ENCODE measurements at places on chromosomes 3 and 15.

DNA sequence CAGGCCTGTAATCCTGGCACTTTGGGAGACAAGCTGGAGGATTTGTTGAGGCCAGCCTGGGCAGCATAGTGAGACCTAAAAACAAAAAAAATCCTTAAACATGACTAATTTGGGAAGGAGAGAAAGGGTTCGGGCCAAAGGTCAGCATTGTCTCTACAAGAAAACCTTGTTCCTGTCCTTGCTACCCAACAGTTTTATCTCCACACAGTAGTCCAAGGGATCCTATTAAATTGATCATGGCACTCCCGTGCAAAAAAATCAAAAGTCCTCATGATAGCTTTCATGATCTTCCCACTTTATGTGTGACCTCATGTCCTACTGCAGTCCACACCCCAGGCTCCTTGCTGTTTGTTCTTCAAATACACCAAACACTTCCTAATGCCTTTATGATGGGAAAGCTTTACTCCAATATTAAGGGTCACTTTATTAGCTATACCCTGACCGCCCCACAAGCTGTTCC lies 4.2 kb downstream of the RPL15 start:
- no peak for DNase-seq

- no peak for DNase-seq
Observed at GRCh38 chr3:40200692-40201316, 108.7 kb upstream of the EIF1B start.

DNA sequence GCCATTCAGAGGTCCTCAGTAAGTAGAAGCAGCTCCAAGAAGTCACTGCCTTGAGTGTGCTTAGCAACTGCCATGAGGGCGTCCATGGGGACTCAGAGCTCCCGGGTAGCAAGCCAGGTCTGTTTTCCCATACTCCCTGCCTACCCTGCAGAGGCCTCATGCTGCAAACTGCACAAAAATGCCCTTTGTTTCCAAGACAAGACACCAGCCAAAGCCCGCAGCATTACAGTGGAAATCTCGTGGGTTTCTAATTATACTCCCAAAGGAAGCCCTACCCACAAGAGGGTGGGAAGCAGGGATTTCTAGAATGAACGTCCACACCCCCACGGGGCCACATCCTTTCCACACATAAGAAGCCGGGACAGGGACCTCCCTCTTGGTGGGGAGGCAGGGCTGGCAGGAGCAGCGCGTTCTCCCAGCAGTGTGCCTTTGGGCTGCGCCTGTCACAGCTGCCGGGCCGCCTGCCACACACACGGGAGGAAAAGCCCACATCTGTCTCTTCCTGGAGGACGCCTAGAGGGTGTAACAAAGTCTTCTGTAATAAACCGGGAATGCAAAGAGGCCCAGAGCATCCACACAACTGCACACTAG lies 31.1 kb downstream of the FAM174B start:
- DNase-seq = no peak

- no peak for DNase-seq
Observed at GRCh38 chr3:14959359-14959943, 12.1 kb downstream of the NR2C2 start.

DNA sequence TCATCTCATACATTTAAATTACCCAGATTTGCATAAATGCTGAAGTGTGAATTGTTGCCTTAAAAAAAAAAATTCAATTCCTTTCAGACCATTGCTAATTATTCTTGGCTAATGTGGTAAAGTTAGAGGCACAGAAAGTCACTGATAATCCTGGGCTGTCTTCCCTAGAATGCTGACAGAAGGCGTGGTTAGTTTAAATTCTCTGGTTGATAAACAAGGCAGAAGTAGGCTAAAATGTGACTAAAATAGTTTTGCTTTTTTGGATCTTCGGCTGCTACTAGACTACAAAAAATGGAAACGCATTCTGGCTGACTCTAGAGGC lies 193.7 kb downstream of the OTOL1 start:
- DNase-seq = no peak

GRCh38 chr3:5160940-5161858 lies 26.3 kb upstream of the EDEM1 start:
- no peak for DNase-seq

GRCh38 chr15:27833178-27833577 lies 265.9 kb downstream of the OCA2 start:
- no peak for DNase-seq

DNA sequence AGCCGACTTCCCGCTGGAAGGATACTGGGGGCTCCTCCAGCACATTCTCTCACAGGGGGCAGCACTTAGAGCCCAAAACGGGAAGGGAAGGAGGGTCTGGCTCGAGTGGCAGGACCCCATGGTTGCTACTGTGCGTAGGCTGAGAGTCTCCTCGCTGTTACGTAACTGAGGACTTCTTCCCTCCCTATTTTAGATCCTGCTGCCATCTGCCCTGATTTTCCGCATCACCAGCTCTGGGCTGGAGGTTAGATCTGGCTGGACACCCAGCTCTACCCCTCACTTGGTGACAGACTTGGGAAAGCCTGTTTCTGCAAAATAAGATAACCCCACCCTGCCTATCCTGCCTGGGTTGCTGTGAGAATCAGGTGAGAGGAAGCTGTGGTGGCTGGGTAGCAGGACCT lies 47.7 kb downstream of the BDH1 start:
- DNase-seq = no peak

DNA sequence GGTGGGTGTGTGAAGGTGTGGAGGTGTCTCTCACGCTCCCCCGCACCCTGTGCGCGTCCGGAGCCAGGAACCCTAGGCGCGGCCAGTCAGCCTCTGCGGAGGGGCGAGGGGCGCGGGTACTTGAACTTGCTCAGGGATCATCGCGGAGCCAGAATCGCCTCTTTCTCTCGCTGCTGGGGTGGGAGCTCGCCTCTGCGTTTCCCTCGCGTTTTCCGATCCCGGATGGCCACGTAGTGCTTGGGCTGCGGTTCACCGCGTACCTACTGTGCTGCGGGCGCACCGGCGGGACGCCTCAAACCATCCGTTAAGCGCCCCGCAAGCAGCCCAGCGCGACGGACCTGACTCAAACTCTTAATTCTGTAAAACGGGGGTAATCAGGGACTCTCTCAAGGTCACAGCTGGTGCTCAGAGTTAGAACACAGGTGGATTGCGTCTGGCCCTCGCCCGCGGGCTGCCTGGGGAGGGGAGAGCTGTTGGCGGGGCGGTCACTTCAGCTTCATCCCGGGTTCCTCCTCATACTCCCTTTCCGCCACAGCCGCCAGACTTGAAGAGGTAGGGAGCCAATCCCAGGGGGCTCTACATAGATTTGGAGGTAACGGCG lies 686 bp downstream of the MYRIP start:
- DNase-seq = no peak

GRCh38 chr3:69306239-69307185 lies 79.4 kb downstream of the FRMD4B start:
- no peak for DNase-seq

GRCh38 chr15:68536331-68537095 lies 42.3 kb upstream of the CORO2B start:
- no peak for DNase-seq

DNA sequence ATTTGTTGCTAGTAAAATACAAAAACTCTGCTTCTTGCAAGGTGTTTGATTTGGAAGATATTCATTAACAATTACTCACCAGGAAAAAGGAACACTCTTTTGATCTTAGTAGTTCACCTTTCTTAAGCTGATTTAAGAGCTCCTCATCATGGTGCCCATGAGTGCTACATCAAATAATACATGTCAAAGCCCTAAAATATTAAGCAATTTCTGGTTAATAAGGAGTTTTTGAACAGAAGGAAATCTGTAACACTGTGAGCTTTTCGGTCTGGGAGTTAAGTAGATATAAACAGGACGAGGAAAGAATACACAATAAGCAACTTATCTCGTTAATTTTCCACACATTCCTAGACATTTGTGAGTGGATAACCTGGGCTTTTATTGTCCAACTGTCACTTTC lies 83.9 kb upstream of the DCBLD2 start:
- no peak for DNase-seq

- DNase-seq = no peak
Observed at GRCh38 chr3:50600141-50600753, 11.3 kb downstream of the CISH start.

DNA sequence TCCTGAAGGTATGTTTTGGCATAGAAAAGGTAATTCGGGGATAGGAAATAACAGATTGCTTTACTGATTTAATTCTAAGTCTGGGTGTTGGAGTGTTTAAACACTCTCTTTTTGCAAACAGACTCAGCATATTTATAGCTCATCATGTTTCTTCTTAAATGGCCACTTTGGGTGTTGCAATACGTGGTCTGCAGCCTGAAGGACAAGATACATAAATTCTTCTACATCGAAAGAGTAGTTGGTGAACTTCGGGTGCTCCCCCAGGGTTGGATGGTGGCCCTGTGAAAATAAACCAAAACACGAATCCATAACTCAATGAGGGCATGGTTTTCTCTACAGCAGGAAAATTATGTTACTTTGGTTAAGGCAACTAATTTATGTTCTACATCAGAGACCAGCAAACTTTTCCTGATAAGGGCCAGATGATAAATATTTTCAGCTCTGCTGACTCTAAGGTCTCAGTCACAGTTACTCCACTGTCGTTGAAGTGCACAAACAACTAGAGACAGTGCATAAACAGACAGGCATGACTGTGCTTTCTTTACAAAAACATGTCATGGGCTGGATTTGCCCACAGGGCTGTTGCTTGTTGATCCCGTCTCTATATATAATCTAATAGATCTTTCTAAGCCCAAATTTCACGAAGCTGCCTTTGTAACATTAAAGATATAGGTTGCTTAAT lies 35.9 kb downstream of the EOGT start:
- no peak for DNase-seq

DNA sequence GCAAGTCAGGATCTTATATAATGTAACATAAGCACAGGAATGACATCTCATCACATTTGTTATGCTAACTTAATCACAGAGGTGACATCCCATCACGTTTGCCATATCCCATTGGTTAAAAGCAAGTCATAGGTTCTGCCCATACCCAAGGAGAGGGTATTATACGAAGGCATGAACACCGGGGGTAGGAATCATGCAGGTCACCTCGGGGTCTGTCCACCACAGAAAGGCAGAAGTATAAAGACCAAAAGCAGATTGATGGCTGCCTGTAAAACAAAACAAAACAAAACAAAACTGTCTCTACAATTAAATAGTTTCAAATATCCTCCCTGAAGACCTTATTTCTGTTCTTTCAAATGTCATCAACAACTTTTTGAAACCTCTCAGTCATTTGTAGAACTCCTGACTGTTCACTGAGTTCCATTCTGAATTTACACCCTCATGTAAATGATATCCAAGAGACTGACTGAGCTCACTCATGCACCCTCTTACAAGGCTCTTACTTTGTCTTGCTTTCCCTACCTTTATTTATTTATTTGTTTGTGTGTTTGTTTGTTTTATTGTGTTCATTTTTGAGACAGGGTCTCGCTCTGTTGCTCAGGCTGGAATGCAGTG lies 22.7 kb upstream of the ZNF639 start:
- DNase-seq = no peak

- no peak for DNase-seq
Observed at GRCh38 chr15:38391191-38391590, 62.7 kb upstream of the FAM98B start.

DNA sequence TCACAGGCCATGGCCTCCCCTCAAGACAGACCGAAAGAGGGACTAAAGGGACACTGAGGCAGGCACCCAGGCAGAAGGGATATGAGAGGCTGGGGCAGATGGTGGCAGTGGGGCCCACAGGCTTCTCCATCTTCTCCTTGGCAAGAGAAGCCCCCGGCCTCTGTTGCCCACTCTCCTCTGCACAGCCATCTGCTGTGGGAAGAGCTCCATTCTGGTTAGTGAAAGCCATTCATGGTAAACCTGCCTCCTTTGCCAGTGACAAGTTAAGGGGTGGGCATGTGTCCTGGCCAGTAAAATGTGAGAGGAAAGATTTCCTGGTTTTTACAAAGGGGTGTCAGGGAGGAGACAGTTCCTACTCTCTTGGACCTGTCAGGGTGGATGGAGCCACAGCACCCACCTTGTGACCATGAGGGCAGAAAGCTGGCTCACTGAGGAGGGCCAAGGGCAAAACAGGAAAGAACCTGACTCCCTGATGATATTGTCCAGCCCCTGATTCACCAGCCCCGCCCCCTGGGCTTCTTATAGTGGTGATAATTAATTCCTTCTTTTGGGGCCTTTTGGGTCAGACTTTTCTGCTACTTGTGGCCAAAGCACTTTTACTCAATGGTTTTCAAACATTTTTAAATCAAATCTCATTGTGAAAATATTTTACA lies 130.4 kb upstream of the SMAD3 start:
- DNase-seq = no peak

DNA sequence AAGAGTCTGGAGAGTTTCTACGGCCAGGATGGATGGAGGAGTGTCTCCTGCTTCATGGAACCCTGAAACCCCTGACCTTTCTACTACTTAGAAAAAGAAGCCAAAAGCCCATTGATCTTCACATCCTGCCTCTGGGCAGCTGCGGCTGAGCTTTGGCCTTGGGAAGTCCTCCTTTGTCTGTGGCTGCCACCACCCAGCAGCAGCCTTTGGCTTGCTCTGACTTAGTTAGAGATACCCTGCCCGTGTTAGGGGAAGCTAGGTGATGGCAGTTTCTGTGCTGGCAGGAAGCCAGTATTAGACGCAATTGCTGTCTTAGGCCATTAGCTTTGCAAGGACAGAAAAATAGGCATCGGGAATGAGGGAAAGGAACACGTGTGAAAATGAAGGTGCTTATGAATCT lies 18.8 kb downstream of the APH1B start:
- DNase-seq = no peak

DNA sequence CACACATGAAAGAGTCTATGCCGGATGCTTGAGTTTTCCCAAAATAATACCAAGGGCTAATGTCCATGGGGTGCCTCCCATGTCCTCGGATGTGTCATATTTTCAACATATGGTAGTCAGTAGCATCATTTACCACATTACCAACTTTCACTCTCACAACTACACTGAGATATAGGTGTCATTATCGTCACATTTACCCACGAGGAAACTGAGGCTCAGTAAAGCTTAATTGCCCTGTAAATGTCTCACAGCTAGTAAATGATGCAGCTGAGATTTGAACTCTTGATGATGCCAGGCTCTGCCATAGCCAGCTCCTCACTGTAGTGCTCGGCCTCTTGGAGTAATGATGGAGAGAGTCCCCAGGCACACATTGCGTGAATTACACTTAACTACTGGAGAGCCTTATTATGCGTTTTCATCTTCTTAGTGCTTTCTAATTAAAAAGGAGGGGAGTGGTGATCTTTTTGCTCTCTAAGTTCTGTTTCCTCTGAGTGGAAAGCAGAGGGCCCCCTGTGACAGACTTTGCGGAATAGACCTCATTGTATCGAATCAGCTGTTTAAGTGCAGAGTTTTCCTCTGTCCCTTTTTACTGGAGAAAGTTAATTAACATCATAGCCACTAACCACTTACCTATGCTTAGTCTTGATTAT lies 142.0 kb upstream of the SLCO3A1 start:
- no peak for DNase-seq

- DNase-seq = no peak
Observed at GRCh38 chr3:111246967-111247760, 175.5 kb downstream of the NECTIN3 start.

DNA sequence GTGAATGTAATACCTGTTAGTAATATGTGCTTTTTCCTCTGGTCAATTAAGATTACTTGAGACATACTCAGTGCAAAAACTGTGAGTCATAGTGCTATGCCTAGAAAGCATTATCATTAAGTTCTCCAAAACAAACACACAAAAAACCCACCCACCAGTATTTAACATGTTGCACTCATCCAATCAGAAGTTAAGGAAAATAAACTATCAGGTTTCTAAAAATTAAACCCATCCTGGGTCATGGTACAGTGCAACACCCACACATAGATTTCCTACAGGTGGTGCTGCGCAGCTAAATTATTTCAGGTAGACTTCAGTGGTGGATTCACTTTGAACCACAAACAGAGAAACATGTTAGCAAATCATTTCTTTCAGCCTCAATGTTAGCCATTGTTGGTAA lies 264.4 kb upstream of the VEPH1 start:
- no peak for DNase-seq

GRCh38 chr15:53976844-53977392 lies 1.3 kb upstream of the UNC13C start:
- no peak for DNase-seq
